ENCODE measurements at places on chromosomes 7 and 10.

DNA sequence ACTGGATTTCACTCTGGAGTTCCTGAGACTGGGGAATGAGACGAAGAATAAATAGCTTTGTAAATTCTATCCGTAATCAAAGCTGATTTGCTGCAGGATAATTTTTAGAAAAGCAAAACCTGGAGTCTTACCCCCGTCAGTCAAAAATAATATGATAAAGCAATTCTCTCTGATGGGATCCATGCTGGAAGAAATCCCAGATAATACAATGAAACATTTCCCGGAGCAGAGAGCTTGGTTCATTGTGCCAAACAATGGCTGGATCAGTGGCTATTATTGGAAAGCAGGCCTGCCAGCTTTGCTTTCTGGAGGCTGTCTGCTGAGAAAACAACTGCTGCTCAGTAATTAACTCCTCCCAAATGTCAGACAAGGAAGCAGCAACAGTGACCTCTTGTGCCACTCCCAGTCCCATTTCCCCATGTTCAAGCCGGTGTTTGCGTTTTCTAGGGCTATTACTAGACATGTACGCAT is 609.4 kb upstream of the PCDH15 start:
- DNase-seq: no peak

DNA sequence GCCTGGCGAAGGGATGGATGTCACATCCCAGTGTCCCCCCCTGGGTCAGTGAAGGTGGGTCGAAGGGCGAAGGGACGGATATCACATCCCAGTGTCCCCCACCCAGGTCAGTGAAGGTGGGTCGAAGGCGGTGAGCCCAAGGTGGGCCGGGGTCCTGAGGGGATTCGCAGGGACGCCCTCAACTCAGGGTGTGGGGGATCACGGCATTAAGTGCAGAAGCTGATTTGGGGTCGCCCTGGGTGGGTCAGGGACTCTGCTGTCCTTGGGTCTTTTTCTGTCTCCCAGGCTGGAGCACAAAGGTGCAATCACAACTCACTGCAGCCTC is 21.9 kb downstream of the ADAP1 start:
- no peak for DNase-seq

DNA sequence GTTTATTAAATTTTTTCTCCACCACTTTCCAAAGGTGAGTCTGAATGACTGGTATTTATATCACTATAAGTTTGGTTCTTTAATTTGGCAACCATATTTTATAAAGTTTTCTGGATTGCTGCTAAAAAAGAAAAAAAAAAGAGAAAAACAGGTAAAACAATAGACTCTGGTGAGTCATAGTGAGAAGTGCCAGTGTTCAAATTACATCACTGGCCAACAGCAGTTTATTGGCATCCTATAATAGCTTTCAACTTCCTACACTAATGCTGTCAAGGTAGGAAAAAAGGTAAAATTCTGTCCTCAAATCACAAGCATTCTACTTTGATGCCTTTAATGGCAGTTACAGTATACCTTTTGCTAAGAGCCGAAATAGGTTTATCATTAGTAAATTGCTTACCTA is 808.8 kb downstream of the GRM8 start:
- no peak for DNase-seq

- DNase-seq: no peak
Measured at GRCh38 chr10:131145756-131146155, 165.8 kb downstream of the TCERG1L start.

DNA sequence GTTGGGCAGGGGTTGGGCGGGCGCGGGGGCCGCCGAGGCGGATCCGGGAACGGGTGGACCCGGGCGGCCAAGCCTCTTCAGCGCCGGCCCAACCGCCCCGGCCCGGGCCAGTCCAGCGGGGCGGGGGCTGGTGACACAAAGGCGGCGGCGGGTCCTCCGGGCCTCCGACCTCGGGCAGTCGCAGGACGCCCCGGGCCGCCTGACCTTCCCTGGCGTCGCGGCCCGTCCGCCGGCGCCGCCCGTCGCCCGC is 54.2 kb downstream of the METTL2B start:
- DNase-seq: no peak

- DNase-seq: no peak
Measured at GRCh38 chr7:151851782-151852181, 25.1 kb downstream of the PRKAG2 start.

GRCh38 chr10:16927546-16927945 is 110.3 kb upstream of the RSU1 start:
- DNase-seq: no peak

- no peak for DNase-seq
Measured at GRCh38 chr7:127713758-127714157, 61.8 kb downstream of the SND1 start.

DNA sequence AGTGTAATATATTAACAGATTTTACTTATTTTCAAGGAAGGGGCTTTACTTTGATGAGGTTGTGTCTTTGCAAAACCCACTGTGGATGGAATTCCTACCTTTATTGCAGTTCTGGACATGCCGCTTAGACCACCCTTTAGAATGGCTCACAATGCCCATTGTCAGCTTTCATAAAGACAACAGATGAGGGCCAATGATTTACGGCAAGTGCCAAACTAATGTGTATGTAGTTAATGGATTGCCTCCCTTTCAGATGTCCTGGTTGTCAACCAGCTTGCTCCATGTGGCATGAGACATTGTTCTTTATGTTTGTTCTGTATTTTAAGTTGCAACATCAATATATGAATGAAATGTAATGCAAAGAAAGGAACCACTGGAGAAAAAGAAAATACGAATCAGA is 35.0 kb upstream of the ELMO1 start:
- DNase-seq: no peak

- no peak for DNase-seq
Measured at GRCh38 chr7:141421306-141421705, 129.9 kb upstream of the AGK start.

- no peak for DNase-seq
Measured at GRCh38 chr10:34808801-34809745, 6.0 kb downstream of the PARD3 start.

DNA sequence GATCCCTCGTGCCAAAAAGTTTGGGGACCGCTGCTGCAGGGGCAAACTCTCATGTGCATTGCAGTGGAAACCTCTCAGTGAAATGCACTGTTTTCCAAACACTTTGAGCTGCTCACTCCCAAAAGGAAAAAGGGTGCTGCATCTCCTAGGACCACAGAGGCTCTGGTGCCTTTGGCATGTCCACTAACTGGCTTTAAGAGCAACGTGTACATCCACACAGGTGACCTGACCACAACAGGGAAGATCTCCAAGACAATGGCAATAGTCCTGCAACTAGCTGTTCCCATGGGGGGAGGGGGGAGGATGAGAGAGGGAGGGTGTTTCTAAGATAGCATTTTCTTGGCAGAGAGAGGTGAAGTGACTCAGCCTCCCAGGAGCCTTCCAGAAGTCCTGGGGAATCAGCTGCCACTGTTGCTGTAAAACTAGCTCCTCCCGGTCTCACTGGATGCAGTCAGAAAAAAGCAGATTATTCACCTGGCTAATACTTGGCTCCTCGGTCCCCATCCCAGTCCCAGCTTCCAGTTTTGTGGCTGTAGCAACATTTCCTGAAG is 181.7 kb downstream of the HECW1 start:
- no peak for DNase-seq

GRCh38 chr10:127890216-127890615 is 2.5 kb downstream of the CLRN3 start:
- no peak for DNase-seq

GRCh38 chr7:134432296-134433152 is 26.4 kb downstream of the AKR1B1 start:
- peak; percentile 78 for DNase-seq
